ENCODE measurements at places on chromosomes 11 and 22.

- DNase-seq, result no peak
Observed at GRCh38 chr11:10021563-10021962, 272.5 kb downstream of the SBF2 start.

- no peak for DNase-seq
Observed at GRCh38 chr22:44329179-44329796, 16.5 kb upstream of the SHISAL1 start.

DNA sequence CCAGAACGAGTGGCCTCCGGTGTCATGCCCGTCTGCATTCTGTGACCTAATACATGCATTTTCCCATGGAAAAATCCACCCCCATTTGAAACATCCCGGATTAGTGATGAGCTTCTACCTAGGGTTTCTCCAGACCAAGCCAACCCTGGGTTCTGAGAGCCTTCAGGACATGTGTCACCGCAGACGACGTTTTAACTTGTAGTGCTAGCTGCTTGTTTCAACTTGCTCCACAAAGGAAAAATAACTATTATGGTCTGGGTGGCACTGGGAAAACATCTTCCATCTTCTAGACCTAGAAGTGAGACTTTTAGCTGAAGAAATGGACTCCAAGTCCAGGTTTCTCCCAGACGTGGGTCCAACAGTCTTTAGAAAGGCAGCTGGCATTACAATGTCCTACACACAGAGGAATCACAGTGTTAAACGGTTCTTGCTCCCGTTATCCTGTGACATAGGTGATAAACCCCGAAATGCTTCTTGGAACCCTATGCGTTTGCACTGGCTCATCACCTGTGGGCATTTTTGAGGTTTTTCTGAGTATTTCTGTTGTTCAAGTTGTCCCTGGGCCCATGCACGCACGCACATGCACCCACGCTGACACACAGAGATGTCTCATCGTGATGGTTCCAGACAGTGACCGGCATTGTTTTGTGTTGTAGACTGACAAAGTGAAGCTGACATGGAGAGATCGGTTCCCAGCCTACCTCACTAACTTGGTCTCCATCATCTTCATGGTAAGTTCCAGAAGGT lies 46.6 kb upstream of the FADD start:
- no peak for DNase-seq

GRCh38 chr11:120773501-120774031 lies 250.3 kb upstream of the TBCEL start:
- DNase-seq, result no peak
